Right ventricle myocardium superior (tissue), 1 donor: ENCODE measurements at places on chromosomes 3 and 15. TPM values are rescaled to one million over a fixed set of nuclear protein-coding genes. Genes with fewer than 3 reads are reported as not detected.

The ZNF106 gene
- total RNA-seq: 479 TPM

DNA sequence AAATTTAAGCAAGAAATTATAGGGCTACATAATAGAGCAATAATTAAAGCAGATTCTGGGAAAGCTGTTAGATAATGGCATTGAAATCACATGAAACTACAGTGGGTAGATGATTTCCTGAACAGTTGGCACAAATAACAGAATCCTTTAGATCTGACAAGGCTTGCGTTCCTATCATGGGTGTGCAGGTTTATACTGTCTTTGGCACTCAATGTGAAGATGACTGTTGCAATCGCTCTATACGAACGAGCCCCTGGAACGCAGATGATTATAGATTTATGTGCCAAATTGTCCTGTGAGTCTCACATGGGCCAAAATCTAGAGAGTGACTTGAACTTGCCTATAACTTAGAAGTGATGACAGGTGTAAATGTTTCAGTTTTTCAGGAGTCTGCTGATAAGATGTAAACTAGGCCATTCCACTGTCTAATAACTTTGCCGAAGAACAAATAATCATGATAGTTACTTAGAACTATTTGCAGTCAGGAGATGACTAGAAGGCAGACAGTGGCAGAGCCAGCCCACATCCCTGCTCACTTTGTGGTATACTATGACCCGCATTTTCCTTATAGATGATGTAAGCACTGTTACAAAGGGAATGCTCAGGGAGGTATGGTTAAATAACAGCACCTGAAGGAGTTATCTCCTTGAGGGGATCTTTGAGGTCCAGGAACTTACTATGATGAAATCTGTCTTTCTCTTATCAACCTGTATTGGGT, 30.5 kb upstream of the TRPC1 start:
- no peak for DNase-seq

DNA sequence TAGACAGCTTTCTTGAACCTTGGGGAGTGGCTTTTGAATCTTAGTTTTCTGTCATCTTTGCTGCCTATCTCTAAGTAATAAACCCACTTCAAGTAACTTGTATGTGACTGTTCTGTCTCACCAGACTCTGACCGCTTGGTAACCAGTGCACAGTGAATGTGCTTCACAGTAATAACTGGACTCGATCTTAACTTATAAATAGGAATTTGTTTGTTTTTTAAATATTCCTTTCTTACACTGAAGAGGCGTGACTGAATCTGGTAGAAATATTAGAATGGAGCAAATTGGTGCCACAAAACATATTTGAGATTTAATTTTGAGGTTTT, 318.0 kb downstream of the GBE1 start:
- no peak for DNase-seq

The SNTN gene
- total RNA-seq: not detected

The CAPN3 gene
- total RNA-seq: 2.6 TPM

DNA sequence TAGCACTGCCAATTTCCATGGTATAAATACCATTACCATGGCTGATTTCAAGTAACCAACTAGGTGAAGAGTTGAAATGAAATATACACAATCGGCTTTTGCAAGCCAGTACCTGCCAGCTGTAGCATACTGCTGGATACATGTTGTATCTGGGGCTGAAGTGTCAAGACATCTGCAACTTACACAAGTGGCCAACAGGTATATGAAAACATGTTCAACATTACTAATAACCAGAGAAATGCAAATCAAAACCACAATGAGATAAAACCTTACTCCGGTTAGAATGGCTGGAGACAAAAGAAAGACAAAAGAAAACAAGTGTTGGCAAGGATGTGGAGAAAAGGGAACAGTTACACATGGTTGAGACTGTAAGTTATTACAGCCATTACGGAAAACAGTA, 11.6 kb downstream of the ATOSA start:
- DNase-seq: no peak
